ENCODE measurements at places on chromosomes 5 and 9. TPM values are rescaled to one million over a fixed set of nuclear protein-coding genes. Genes with fewer than 3 reads are reported as not detected.

GRCh38 chr5:39076757-39077728 is 2.8 kb upstream of the RICTOR start:
- peaks cover 2% of the 10 kb centered on the region for H3K4me1 ChIP-seq
- no peak overlapping the region for H3K27ac ChIP-seq
- H3K27me3 ChIP-seq = no peaks in the 10 kb centered on the region

GRCh38 chr9:135326141-135326540 is 153.4 kb upstream of the PPP1R26 start:
- H3K4me3 ChIP-seq = no peak overlapping the region
- H3K27ac ChIP-seq = no peak overlapping the region
- DNase-seq = no peak
- H3K4me1 ChIP-seq = no peaks in the 10 kb centered on the region

DNA sequence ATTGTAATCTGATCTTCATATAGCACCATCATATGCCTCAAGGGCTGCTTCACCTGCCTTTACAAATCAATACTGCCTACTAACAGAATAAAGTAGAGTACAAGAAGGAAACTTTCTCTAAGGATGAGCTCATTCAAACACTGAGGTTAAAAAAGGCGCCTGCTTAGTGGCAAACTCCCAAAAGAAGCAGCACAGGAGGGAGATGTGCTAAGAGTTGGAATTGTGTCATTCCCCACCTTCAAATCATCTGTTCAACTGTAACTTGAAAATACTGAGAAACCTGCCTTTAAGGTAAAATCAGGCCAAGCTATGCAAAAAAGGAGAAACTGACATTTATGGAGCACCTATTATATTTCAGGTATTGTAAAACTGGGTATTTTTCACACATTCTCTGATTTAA is 560.6 kb downstream of the PTPRD start:
- no peak overlapping the region for H3K27ac ChIP-seq
- no peak for DNase-seq
- no peaks in the 10 kb centered on the region for H3K36me3 ChIP-seq
- no peak overlapping the region for H3K4me3 ChIP-seq
- H3K4me1 ChIP-seq = peaks cover 21% of the 10 kb centered on the region
- no peaks in the 10 kb centered on the region for H3K27me3 ChIP-seq

- no peaks in the 10 kb centered on the region for H3K36me3 ChIP-seq
- H3K27ac ChIP-seq = no peak overlapping the region
- H3K27me3 ChIP-seq = no peaks in the 10 kb centered on the region
- DNase-seq = no peak
- H3K4me1 ChIP-seq = no peaks in the 10 kb centered on the region
Observed at GRCh38 chr5:32182463-32183063, 8.4 kb upstream of the GOLPH3 start.

PCDHB7 gene
- 0.59 TPM for total RNA-seq
